Spinal cord (tissue), 10 donors: ENCODE measurements at places on chromosomes 12 and 14.

DNA sequence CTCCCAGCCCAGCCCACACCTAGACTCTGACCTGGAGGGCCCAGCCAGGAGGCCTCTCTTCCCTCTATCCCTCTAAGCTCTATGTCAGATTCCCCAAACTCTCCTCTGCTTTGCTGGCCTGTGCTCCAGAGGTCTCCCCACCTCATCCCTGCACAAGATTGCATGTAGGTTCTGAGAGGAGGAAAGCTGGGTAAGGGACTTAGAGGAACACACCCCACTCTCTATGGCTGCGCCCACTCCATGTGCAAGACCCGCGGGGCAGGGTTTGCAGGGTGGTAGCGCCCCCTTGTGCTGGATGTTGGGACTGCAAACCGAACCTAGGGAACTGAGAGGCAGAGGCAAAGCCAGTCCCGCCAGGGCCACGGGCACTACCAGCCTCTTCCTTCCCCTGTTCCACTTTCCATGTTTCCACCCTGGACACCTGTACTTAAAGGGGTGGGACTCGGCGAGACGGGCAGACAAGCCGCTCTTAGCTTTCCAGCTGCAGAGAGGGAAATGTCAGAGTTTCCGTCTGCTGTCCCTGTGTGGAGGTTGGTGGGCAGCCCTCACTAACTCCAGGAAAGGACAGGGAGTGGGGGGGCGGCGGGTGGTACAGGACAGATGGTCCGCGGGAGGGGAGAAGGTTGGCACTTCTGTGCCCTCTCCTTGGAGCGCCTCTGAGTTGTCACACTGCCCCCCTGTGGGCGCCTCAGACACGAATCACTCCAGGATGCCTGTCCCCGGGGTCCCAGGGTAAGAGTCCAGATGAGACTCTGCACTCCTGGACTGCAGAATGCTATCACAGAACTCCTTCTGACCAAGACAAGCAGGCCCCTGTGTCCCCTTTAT is 16.8 kb downstream of the MMP14 start:
- DNase-seq: no peak

DNA sequence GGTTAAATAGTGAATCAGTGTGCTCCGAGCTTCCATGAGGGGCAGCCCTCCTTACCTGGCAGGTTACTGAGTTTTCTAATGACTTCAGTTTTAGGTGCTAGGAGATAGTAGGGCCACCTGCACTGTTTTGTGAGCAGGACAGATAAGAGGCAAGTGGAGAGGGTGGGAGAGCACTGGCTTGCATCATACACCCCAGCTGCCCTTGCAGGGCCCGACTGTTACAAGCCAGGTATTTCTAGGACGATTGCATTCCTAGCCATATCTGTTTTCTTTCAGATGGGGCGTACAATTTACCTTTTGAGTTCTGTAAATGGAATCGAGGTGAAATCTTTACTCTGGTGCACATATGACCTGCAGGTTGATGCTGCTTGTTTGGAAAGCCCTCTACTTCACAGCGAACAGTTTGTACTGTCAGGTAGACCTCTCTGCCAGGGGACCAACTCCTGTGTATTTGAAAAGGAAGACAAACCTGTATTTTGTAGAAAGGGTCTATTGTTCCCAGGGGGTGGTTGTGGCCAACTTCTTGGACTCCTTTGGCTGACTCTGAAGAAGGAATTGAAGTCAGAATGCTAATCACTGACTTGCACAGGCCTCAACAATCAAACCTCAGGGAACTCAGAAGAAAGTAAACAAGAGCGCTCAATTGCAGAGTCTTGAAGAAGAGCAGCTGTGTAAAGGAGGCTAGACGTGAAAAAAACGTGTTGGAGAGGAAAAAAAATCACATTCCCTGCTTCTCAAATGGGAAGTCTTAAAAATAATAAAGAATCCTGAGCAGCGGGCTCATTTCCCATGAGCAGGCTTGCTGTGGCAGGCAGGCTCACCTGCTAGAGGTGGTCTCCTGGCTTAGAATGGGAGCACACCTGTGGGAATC is 57.3 kb downstream of the ETV6 start:
- DNase-seq: peak; percentile 41

GRCh38 chr12:103114296-103115055 is 157.0 kb downstream of the ASCL1 start:
- DNase-seq: no peak

GRCh38 chr14:96417254-96417653 is 25.3 kb downstream of the AK7 start:
- no peak for DNase-seq

DNA sequence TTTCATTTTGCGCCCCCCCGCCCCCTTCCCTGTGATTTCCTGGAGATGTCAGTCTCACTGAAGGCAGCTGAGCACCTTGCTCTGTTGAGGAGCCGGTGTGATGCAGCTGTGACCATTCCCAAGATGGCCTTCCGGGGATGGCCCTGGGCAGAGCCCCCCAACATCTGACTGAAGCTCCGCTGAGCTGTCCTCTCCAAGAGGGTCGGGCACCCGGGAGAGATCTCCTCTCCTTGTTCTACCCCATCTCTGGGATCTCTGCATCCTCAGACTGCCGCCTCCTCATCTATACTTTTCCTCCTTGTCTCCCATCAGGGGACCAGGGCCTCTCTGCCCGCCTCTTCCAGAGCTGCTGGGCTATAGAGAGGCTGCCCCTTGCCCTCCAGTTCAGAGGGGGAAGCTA is 965 bp upstream of the SMOC1 start:
- no peak for DNase-seq

DNA sequence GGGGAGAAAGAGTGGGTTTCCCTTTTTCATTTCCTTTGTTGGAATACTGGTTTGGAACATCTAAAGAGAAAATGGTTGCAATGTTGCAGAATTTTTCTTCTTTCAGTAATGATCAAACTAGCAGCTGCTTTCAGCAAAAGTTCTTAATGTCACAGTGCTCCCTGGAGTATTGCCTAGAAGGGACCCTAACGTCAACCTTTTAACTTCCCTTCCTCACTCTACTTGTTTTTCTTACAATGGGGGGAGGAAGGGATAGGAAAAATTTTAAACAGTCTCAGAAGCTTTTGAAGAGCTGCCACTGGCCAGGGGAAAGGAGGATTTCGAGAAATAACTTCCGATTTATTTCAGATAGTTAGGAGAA is 521.8 kb downstream of the MED13L start:
- DNase-seq: no peak

DNA sequence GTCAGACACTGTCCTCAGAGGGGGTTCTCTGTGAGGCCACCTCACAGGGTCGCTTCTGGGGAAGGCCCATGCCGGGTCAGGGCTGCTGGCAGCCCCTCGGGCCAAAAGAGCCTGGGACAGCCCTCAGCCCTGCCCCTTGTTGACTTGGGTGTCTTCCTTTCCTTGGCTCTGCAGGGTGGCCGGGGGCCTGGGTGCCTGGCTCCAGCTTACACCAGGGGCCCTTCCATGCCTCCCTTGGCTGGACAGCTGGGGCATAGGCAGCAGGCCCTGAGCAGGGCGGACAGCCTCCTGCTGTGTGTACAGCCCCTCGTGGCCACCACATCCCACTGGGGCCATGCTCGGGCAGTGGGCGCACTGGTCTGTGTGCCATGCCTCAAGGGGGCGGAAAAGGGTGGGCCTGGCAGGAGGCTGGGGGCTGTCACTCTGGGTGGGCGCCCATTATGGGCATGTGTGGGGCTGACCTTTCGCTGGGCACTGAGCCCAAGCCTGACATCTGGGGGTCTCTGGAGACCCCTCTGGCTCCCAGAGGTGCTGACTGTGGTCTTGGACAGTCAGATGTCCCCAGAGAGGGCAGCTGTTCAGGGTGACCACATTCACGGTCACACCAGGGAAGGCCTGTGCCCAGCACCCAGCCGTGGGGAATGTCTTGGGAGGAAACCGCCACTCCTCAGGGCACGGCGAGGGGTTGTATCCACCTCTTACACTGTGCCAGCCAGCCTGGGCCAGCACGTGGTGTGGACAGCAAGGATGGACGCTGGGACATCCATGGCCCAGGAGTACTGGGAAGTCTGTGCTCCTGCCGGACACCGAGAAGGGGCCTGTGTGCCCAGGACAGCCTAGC is 313.3 kb downstream of the TMEM121 start:
- no peak for DNase-seq

DNA sequence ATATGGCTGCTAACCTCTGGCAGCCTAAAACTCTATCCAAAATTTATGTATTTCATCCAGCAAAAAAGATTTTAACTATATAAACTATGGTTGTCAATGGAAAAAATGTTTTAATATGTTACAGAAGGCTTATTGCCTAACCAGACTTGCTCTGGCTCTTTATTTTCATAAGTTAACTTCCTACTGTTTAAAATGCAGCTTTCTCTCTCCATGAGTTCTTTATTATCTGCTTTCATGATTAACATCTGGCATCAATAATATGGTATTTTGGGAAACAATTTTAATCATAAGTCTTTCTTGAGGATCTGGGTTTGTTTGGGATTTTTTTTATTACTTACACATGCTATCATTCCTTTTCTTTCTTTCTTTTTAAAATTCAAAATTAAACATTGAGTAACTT is 20.5 kb downstream of the KERA start:
- no peak for DNase-seq

GRCh38 chr12:9615420-9616136 is 7.9 kb upstream of the KLRB1 start:
- no peak for DNase-seq

DNA sequence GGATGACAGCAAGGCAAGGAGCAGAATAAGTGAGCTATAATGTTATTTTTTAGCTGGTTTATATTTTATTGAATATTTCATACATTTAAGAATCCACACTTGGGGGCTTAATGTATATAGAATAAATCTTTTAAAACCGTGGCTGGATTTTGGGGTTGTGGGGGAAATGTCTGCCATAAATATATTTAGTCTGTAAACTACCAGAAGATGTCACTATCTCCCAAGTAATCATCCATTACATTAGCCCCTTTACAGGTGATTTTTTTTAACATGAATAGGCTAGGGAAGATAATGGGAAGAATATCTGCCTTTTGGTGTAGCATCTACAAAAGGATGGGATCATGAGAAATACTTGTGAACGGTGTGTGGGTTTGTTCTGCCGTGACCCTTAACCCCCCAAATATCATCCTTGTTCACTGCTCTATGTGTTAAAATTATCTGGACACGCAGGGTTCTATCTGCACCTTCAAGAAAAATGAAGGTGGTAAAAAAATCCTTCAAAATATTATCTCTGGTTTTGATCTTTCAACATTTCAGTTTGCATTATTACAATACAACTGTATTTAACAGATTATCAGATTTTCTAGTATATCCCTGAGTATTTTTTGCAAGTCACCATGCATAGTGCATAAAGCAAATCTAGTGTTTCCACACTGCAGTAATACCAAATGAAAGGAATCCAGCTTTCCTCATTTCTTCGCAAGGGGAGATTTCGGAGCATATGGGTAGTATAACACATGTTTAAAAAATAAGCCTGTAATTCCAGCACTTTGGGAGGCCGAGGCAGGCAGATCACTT is 8.0 kb upstream of the SLC17A8 start:
- DNase-seq: no peak

- DNase-seq: no peak
Observed at GRCh38 chr12:52211716-52212585, 20.1 kb upstream of the KRT80 start.

DNA sequence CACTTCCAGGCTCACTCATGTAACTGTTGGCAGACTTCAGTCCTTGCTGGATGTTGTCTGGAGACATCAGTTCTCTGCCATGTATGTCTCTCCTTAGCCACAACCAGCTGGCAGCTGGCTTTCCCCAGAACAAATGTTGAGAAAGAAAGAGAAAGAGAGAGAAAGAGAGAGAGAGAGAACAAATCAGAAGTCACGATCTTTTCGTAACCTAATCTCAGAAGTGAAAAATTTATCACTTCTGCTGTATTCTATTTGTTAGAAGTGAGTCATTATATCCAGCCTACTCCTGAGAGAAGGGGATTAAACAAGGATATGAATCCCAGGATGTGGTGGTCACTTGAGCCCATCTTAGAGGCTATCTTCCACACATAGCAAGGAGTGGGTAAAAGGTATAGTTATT is 101.2 kb downstream of the BTG1 start:
- DNase-seq: no peak

DNA sequence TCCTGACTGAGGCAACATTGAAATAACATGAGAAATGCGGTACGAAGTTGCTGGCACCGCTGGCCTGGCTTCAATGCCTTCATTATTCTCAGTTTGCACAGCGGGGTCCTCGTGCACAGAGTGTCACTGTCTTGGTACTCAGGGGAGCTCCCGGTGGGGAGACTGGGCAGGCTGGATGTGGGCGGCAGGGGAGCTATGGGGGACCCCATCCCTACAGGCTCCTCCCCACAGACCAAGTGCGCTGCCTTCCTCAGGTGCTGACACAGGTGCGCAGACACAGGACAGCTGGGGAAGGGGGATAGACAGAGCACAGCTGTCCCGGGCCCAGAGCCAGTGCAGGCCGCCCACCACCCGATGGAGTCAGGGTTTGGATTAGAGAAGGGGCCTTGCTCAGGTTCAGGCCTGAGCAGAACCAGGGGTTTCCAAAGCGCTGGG is 270.1 kb downstream of the ADGRD1 start:
- DNase-seq: peak; percentile 60

DNA sequence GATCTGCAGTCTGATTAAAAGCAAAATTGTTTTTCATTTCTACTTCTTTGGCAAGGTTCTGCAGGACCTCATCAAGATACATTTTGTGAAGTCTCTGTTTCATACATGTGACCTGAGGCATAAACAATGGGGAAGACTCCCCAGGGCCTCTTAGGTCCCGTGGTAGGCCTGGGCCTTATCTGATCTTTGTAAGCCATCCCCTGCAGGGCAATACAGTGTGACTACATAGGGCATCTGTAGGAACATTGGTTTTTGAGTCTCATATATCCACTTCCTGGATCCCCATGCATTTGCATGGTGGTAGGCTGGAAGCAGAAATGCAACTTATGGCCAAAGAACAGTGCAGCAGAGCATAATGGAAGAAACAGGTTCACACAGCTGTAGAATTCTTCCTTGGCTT is 6.0 kb downstream of the FAR2 start:
- DNase-seq: no peak

- no peak for DNase-seq
Observed at GRCh38 chr14:100294213-100294962, 11.9 kb downstream of the SLC25A29 start.

DNA sequence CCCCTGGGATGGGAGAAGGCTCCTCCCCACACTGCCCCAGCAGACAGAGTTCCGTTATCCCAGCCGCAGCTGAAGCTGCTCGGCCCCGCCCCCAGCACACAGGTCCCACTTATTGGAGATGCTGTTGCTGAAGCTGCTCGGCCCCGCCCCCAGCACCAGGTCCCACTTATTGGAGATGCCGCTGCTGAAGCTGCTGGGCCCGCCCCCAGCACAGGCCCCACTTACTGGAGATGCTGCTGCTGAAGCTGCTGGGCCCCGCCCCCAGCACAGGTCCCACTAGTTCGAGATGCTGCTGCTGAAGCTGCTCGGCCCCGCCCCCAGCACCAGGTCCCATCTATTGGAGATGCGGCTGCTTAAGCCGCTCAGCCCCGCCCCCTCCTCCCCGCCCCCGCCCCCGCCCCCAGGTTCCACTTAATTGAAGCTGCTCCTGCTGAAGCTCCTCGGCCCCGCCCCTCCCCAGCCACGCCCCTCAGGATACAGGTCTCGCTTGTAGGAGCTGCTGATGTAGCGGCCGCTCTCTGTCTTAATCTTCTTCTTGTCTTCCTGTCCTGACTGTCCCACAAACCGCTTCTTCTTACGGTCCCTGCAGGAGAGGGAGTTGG is 12.0 kb downstream of the CFAP73 start:
- peak; percentile 73 for DNase-seq
